SHP77 treated with DMSO at 0.1 percent for 48 hours (cell line): ENCODE measurements at places on chromosomes 3 and 15.

DNA sequence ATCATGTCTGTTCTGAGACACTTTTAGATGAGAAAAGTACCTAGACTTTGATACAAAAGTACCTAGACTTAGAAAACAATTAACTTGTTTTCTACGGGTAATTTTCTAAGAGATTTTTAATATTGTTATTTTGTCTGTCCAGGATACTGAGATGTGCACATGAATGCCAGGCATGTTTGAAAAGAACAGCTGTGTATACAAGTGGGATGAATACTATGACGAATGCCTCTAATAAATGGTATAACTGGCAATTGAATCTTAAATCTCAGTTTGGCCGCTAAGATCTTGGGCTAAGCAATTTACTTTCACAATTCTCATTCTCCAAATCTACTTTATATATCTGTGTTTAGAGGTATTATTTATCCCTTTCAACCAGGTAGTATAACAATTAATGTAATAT lies 207.4 kb downstream of the CBLB start:
- peak; percentile 7 for DNase-seq

- no peak for DNase-seq
These were observed 87.4 kb downstream of the NFKBIZ start for GRCh38 chr3:101936419-101937356.

DNA sequence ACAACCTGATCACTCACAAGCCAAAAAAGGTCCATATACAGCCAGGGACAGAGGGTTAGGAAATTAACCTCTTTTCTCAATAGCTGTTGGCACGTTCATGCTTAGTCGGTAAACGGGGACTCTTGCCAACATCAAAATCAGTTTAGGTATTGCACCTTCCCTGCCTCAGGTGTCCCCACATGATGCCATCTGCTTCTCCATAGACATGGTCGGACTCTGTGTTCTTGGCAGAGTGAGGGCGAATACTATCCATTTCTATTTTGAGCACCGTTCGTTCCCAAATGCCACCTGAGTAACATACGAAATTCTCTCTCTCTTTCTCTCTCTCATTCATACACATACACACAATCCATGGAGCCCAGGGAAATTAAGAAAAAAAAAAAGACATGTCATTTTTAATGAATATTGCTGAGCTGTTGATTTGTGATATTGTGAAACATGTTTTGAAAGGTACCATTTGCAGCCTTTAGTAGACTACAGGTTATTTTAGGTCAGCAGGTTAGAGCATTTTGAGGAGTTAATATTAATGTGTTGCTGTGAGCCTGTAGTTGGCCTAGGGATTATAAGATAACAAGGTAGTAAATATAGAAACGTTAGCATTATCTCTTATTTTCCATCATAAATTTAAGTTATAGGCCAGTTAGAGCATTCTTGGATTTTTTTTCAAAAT lies 78.5 kb downstream of the GHSR start:
- no peak for DNase-seq

- peak; percentile 26 for DNase-seq
These were observed 469.4 kb upstream of the ROBO2 start for GRCh38 chr3:76570436-76571057.

GRCh38 chr15:85595804-85596536 lies 198.8 kb downstream of the KLHL25 start:
- DNase-seq = no peak

- no peak for DNase-seq
These were observed 1.3 kb downstream of the RHCG start for GRCh38 chr15:89494941-89495637.

DNA sequence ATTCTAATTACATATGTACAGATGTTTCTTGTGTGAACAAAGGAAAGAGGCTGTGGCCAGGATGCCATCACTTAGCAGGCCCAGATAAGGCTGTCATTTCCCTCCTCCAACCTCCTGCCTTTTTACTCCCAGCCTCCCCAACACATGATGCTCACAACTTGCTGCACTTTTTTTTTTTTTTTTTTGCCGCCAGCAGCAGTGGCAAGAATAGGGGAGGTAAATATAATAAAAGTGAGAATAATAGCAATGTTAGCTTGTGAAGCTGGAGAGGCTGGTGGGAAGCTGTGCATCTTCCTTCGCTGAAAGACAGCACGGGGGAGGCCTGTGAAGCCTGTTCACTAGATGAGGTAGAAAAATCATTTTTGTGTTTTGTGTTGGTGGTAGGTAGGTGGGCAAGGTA lies 42.5 kb upstream of the MYO5C start:
- no peak for DNase-seq

DNA sequence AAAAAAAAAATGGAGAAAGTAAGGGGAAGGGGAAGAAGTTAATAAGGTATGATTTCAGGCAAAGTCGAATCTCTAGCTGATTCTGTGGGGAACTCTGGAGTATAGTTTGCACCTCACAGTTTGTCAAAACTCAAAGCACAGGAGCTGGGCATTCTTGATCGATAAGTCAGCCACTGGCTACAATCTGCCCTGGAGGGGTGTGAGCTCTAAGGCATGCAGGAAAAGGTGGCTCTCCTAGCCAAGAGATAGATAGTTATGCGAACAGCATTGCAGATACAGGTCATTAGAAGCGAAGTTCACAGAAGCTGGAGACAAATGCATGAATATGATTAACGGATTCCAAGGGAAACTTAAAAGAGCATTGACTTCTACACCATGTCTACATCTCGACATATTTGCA lies 952.6 kb downstream of the AGBL1 start:
- DNase-seq = no peak

- no peak for DNase-seq
These were observed 67.4 kb upstream of the MEX3B start for GRCh38 chr15:82113106-82113715.

DNA sequence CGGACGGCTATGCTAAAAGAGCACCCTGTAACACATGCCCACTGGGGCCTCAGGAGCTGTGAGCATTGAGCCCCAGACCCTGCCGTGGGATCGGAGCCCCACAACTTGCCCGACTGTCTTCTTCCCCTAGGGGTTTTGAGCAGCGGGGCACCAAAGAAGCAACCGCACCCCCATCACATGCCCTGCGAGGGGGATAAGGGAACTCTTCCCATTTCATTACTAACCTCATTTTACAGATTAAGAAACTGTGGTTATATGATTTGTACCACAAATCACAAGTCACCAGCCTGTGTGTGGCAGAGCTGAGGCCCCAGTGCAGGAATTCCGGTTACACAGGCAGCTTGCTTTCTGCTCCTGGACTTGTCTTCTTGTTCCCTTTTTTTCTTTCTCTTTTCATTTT lies 86.2 kb downstream of the CD47 start:
- DNase-seq = no peak

GRCh38 chr15:50100486-50100885 lies 18.5 kb downstream of the ATP8B4 start:
- DNase-seq = no peak
